ENCODE measurements at places on chromosomes 12 and 14.

DNA sequence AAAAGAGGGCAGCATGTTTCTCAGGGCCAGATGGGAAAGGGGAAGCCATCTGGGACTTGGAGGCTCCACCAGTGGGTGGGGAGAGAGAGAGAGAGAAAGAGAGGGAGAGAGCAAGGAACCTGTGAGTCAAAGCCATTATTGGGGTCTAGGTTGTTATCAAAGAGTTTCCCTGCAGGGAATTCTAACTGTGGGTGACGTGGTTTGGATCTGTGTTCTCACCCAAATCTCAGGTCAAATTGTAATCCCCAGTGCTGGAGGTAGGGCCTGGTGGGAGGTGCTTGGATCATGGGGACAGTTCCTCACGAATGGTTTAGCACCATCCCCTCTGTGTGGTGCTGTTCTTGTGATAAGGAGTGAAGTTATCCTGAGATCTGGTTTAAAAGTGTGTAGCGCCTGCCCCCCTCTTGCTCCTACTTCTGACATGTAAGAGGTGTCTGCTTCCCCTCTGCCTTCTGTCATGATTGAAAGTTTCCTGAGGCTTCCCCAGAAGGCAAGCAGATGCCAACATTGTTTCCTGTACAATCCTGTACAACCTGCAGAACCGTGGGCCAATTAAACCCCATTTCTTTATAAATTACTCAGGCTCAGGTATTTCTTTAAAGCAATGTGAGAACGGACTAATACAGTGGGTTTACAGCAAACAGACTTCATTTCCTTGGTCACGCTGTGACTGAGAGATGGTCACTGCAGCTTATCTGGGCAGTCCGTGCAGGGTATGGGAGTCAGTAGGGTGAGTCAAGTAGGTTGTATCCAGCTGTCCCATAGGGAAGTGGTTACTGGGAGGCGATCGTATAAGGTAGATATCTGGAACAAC is 52.4 kb downstream of the CCDC91 start:
- DNase-seq = no peak

- no peak for DNase-seq
Measured at GRCh38 chr14:79960288-79960687, 251.0 kb downstream of the DIO2 start.

GRCh38 chr12:1692895-1693610 is 2.2 kb downstream of the ADIPOR2 start:
- DNase-seq = no peak

- DNase-seq = peak; percentile 32
Measured at GRCh38 chr12:103944964-103945363, 14.8 kb downstream of the HSP90B1 start.

- peak; percentile 45 for DNase-seq
Measured at GRCh38 chr14:73741876-73742519, 27.8 kb upstream of the PNMA1 start.

DNA sequence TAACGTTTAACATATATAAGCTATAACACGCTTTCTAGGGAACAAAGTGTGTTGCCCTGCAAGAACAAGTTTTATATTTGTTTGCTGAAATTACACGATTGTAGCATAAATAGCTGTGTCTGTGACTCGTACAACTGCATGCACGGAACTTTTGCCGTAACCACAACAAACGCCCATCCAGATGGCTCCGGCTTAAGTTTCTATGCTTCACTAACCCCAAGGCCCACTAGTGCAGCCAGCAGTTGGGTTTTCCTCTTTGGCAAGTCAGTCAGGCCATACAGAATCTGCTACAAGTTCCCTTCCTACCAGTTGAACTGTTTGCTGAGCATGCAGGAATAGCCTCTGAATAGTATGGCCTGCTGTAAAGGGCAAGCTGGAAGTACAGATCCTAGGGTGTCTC is 12.1 kb downstream of the CSRP2 start:
- no peak for DNase-seq

GRCh38 chr12:12126551-12126950 is 55.8 kb downstream of the BCL2L14 start:
- no peak for DNase-seq

GRCh38 chr12:123058980-123059379 is 78.5 kb downstream of the ARL6IP4 start:
- no peak for DNase-seq

- DNase-seq = no peak
Measured at GRCh38 chr12:129226851-129227250, 373.6 kb downstream of the GLT1D1 start.

DNA sequence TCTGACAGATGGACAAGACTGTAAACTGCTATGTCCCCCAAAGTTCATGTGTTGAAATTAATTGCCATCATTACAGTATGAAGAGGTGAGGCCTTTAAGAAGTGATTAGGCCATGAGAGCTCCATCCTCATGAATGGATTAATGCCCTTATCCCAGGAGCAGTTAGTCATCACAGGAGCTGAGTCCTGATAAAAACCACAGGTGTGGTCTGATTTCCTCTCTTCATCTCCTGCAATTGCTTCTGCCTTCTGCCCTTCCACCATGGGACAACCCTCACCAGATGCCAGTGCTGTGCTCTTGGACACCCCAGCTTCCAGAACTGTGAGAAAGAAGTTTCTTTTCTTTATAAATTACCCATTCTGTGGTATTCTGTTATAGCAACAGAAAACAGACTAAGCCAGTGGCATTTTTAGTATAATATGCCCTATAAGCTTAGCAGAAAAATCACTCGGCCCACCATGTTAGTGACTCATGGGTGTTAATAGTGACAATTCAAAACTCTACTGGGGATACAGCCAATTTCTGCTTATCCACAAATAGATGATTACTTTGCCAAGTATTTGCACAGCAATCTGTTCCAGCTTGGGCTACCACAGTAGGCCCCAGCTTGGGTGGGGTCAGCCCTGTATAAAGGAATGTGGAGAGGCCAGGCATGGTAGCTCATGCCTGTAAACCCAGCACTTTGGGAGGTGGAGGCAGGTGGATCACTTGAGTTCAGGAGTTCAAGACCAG is 129.0 kb upstream of the BCL2L14 start:
- DNase-seq = no peak

DNA sequence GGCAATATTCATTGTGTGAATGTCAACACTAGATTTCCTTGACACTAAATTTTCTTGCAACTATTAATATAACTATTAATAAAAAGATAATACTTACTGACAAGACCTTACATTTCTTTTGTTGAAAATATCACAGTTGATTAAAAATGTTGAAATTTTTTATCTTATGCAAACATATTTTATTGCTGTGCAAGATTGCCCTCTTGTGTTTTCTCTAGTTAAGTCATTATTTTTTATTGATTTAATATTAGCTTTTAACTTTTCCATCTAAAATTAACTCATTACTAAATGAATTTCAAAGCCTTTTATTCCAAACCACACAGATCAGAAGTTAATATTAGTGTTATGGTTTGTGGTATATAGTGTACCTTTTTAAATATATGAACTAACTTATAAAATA is 11.7 kb upstream of the NAA30 start:
- no peak for DNase-seq

- no peak for DNase-seq
Measured at GRCh38 chr12:53217931-53218307, 10.9 kb upstream of the ITGB7 start.

DNA sequence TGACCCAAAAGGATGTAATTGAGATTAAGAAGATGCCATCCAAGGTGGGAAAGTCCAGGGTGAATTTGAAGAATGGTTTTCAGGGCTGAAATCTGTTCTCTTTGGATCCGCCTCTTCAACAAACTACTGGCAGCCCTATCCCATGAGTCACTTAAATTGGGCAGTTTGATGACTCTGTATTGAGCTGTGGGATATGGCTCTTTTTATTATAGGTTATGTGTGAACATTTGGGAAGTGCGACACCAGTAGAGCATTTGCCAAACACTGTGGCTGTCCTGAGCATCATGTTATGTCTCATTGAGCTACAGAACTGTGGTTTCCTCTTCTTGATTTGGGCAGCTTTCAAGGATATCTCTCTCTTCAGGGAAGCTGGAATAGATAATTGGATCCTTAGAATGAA is 22.3 kb downstream of the IFT43 start:
- no peak for DNase-seq

GRCh38 chr12:3432176-3432742 is 58.7 kb upstream of the PRMT8 start:
- peak; percentile 9 for DNase-seq

DNA sequence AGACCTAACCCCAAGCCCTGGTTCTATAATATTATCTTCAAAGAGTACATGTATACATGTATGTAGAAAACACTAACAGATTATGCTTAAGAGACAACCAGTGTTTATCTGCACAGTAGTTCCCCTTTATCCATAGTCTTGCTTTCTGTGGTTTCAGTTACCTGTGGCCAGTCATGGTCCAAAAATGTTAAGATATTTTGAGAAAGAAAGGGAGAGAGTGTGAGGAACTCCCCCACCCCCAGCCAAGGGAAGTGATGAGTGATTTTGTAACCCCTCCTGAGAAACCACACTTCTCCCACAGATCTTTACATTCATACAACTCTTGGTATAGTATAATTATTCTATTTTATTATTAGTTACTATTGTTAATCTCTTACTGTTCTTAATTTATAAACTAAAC is 77.3 kb upstream of the CNTN1 start:
- no peak for DNase-seq

DNA sequence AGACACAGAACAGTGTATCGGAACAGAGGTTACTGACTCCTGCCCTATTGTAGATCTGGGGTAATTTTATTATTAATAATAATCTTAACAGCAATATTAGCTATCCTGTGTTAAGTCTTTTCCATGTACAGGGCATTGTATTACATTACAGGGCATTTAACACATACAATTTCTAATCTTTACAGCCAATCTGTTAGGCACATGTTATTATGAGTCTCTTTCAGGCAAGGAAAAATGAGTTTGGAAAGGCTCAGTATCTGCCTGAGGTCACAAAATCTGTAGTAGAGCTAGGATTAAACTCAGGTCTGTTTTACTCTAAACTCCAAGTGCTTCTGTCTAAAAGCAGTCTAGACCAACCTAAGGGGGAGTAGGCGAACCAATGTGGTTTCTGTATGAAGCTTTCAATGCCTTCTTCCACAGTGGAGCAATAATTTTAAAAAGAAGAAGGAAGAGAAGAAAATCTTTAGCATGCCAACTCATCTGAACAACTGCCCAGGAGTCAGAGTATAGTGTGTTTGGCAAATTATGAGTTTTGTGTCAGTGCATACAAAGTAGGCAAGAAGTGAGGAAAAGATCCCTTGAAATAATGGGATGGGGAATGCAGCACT is 192.6 kb downstream of the CHST11 start:
- DNase-seq = no peak

DNA sequence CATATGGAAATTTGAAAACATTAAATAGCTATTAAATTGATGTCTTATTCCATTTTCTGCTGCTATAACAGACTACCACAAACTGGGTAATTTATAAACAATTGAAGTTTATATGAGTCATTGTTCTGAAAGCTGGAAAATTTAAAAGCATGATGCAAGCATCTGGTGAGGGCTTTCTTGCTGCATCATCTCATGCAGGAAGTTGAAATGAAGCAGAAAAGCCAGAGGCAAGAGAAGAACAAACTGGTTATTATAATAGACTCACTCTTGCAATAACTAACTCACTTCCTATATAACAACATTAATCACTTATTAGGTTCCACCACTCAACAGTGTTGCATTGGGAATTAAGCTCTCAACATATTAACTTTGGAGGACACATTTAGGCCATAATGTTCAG is 1277.4 kb downstream of the LRFN5 start:
- DNase-seq = no peak

GRCh38 chr14:103708750-103709187 is 6.5 kb downstream of the XRCC3 start:
- no peak for DNase-seq

DNA sequence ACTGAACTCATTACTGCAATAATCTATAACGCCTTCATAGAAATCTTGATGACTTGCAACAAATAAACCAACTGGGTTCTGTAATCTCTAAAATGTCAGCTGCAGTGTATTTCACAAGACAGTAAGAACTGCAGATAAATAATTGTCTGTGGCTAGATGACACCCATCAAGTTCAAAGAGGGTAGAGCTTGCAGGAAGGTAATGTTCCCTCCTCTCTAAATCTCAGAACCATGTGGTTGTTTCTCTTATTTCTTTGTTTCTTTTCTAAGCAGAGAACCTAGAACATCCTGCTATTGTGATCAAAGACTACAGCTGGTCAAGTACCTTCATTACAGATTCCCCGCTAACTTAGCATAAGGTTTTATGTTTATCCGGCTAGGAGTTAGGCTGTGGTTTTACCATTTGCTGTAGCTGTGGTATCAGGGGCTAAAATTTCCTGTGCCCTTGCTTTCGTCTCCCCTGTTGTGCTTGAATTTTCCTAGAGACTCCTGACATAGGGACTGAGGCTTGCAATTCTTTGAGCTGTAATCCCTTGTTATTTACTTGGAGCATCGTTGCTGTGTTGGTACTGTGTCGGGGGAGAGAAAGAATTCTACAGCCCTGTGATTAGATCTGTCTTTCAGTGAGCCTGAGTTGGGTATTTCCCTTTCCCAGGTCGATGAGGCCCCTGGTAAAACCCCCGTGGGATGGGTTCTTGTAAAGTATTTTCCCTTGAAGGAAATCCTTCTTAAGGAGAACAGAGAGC is 253.1 kb upstream of the BTG1 start:
- no peak for DNase-seq

DNA sequence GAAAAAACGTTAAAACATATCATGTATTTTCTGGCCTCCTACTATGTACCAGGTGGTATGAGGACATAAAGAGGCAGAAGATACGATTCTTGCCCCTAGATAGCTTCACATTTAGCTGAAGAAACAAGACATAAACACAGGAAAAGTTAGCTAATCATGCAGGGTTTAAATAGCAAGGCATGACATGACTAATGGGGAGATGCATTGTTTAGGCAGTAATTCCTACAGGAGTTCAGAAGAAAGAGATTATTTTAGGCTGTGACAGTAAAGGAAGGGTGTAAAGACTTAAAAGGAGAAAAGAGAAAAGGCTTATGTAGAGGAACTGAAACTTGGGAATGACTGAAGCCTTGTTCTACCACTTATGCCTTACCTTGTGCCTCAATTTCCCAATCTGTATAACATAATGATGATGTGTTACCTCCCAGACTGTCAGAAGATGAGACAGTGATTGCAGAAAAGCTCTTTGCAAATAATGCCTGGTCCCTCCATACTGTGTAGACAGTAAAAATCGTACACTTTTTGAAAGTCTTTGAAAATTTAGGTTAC is 44.4 kb downstream of the PRKCH start:
- no peak for DNase-seq

DNA sequence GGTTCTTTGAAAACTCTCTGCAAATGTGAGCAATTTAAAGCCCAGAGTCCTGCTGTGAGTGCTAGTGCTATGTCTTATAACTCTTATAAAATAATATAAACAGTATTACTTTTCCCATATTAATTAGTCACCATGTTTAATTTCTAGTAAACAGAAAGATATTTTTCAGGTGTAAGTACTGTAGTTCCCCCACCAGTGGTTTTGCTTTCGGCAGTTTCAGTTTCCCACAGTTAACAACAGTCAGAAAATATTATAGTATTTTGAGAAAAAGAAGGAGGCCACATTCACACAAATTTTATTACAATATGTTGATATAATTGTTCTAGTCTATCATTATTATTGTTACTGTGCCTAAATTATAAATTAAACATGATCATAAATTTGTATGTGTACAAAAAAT is 800.5 kb downstream of the LRFN5 start:
- DNase-seq = no peak

All from activated naive CD4-positive, alpha-beta T cell treated with anti-CD3 and anti-CD28 coated beads for 36 hours (primary cell).